HepG2 (cell line): ENCODE measurements at places on chromosomes 11 and 22. TPM values are rescaled to one million over a fixed set of nuclear protein-coding genes. Genes with fewer than 3 reads are reported as not detected.

DNA sequence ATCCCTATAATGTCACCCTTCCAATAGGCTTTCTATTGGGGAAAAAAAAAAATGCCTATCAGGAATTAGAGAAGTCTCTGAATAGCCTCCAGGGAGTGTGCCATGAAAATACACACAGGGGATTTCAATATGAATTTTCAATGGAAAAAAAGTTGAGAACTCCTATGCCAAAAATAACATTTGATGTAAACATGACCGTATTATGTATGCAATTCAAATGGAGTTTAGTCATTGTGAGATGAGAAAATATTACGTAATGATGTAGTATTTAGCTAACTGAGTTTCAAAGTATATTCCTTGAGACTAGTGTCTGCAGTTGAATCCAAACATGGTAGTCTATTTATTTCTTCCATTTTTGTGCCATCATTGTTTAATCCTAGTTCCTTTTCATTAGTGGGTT lies 182.3 kb downstream of the BLID start:
- DNase-seq: no peak

GRCh38 chr11:771617-772204 lies 5.6 kb downstream of the GATD1 start:
- no peak for DNase-seq

- DNase-seq: no peak
These were observed 140.3 kb downstream of the RBFOX2 start for GRCh38 chr22:35888181-35888870.

DNA sequence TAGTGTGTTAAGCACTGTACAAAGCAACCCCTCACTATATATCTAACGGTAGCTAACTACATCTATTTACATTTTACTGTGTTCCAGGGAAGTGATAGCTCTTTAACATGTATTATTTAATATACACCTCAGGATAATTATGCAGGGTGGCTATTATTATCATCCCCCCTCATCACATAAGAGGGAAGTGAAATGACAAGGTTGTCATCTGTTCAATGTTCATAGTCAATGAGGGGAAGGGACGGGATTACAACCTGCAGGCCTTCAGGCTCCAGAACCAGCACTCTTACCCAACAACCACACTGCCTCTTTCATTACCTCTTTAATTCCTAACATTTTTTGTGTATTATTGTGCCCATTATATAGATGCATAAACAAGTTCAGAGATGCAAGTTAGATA lies 238.7 kb upstream of the ANO3 start:
- DNase-seq: no peak

- DNase-seq: no peak
These were observed 30.8 kb downstream of the MARK2 start for GRCh38 chr11:63869683-63870082.

- peak; percentile 78 for DNase-seq
These were observed at the start of gene ACER3 for GRCh38 chr11:76860539-76861475. Gene ACER3, plus strand, starts transcription at chr11:76860918. Its CDS starts 59 bp downstream, at chr11:76860977.

- no peak for DNase-seq
These were observed 653 bp downstream of the NAGA start for GRCh38 chr22:42069801-42070516.

- no peak for DNase-seq
These were observed 14.7 kb downstream of the MGAT3 start for GRCh38 chr22:39471381-39472141.

DNA sequence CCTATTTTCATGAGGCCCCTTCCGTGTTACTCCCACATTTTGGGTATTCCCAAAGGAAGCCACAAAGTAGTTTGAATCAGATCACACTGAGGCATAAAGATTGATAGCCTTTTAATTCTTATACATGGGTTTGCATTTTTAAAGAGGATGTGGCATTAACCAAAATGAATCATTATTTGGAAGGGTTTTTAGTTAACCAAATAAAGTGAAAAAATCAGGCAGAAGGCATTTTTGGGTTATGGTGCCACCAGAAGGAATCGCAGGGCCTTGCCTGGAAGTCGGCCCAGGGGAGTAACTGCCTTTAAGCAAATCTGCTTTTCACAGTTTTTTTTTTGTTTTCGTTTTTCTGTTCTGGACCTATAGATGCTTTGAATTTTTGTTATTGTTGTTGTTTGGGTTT lies 55.4 kb downstream of the HSD17B12 start:
- no peak for DNase-seq

- no peak for DNase-seq
These were observed 4.5 kb downstream of the KCNQ1OT1 start for GRCh38 chr11:2694995-2695939.

DNA sequence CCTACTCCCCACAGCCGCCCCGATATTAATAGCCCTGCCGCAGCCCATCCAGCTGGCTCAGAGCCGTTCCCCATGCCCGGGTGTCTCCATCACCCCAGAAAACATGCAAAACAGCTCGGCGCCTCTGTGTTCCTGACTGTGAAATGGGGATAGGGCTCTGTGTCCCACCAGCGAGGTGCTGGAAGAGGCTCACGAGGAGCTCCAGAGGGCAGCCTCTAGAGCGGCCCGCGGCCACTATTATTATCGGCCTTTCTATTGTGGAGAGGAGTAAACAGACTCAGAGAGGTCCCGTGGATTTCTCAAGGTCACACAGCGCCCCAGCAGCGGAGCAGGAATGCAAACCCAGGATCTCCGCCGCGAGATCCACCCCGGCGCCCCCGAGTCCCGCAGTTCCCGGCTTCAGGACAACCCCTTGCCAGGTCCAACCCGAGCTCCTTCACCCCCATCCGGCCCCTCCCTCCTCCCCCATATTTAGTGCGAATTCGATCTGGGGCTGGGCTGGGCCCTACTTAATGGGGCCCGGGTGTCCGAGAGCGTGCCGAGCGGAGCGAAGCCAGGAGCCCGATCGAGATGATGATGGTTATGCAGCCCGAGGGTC lies at the start of gene ACTN3:
Gene ACTN3 (plus strand): TSS at position 536 of the 598 bp plus-strand sequence. CDS start 35 bp downstream, at position 571.
- DNase-seq: peak; percentile 17

DNA sequence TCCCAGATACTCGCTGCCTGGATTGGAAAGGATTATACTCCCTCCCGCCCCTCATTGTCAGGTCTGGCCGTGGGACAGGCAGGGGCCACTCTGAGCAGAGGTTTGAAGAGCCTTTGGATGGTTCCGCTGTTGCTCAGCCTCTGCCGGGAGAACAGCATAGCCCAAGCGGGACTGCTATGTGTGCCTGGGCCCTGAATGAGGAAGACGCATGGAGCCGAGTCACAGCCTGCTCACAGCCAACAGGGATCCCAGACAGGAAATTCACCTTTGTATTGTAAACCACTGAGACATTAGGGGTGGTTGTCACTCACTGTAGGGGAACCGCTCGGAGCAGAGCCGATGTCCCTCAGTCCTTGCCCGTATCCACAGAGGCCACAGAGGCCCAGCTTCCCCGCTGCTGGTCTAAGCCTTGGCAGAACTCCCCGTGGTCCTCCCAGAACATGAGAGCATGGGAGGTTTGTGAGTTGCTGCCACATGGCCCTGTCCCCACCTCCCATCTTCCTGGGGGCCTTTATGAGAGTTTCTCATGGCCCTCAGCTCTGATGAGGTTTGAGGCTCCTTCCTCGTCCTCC lies 10.7 kb upstream of the FAM118A start:
- DNase-seq: no peak

- no peak for DNase-seq
These were observed 182.5 kb downstream of the TTC28 start for GRCh38 chr22:28497188-28497587.

- no peak for DNase-seq
These were observed 1.7 kb upstream of the NUDT8 start for GRCh38 chr11:67631411-67631810.

DNA sequence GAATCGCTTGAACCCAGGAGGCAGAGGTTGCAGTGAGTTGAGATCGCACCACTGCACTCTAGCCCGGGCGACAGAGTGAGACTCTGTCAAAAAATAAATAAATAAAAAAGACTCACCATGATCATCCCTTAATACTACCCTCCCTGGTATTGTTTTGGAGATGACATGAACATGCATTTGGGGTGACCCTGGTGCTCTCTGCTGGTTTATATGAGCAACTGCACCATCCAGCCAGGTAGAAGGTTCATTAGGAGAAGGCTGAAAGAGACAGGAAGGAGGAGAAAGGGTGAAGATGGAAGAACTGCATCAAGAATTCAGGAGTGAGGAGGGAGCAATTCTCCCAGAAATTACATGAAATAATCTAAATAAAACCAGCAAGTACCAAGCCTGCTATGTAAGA lies 37.8 kb downstream of the SLC5A1 start:
- DNase-seq: peak; percentile 47

GRCh38 chr11:134248910-134249480 lies 4.2 kb downstream of the THYN1 start:
- no peak for DNase-seq

- DNase-seq: no peak
These were observed 37.2 kb downstream of the GLYATL2 start for GRCh38 chr11:58807343-58807742.

- DNase-seq: no peak
These were observed 164.7 kb upstream of the B3GAT1 start for GRCh38 chr11:134576721-134577171.

DNA sequence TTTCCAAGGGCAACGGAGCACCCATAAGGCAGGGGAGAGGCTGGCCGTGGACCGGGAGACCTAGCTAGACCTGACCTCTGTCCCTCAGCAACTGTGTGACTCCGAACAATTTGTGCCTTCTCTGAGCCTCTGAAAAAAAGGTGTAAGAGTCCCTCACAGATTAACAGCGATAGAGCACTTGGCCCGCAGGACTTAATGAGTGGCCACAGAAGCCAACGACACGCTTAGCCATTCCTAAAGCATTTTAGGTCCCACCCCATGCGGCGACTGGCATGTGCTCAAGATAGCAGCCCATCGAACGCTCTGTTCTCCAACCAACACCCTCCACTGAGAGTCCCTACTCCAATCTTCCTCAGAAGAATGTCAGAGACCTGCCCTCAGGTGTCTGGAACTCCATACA lies 1.5 kb downstream of the SULT4A1 start:
- DNase-seq: no peak

DNA sequence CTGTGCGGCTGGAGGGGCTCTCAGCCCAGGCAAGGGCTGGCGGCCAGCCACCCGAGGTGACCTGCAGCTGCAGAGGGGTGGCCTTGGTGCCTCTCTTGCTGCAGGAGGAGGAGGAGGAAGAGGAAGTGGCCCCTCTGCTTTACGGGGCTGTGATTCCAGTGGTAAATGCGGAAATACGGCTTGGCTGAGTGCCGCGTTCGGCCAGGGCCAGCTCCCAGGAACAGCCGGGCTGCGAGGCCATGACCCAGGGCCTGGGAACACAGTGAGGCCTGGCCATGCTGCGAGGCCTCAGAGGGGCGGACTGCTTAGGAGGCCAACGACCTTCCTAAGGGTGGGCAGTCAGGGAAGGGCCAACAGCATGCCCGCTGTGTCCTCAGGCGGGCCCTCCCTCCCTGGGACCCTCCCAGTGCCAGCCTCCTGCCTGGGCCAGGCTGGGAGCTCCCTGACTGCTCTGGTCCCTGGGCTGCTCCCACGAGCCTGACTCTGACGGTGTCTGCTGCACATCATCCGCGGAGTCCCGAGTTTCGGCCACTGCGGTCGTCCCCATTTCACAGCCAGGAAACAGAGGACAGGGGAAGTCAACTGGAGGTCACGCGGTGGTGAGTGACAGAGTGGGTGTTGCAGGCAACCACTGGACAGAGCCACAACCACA lies 20.8 kb upstream of the PPARA start:
- no peak for DNase-seq

DNA sequence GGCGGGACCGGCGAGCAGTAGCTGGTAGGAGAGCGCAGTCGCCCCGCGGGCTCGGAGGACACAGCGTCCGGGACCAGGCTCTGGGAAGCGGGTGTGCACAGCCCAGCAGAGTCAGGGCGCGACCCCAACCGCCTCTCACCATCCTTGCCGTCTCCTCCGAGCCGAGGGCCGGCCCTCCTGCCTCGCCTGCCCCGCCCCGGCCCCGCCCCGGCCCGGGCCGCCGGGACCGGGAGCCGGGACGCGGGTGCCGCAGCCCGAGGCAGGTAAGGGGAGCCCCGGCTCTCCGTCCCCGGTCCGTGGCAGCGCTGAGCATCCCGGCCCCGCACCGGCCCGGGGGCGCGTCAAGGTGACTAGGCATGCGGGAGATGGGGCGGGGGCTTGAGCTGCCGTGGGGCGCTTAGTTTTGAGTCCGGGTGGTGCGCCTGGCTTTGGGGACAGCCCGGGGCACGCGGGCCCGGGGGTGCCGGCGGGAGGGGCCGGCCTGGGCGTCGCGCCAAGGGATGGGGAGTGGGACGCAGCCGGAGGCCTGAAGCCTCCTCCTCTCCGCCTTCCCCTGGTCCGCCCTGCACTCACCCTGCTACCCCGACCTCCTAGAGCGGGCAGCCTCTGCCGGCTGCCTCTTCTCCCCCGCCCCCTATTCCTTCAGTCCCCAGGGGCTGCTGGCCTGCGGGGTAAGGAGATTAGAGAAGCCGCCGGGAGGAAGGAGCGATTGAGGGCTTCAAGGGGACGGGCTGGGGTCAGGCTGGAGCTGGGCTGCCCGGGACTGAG lies at the start of gene ABCG4:
Gene ABCG4 (plus strand): TSS at position 35 of the 768 bp plus-strand sequence. CDS start 914 bp downstream, outside the sequence.
- DNase-seq: no peak

DNA sequence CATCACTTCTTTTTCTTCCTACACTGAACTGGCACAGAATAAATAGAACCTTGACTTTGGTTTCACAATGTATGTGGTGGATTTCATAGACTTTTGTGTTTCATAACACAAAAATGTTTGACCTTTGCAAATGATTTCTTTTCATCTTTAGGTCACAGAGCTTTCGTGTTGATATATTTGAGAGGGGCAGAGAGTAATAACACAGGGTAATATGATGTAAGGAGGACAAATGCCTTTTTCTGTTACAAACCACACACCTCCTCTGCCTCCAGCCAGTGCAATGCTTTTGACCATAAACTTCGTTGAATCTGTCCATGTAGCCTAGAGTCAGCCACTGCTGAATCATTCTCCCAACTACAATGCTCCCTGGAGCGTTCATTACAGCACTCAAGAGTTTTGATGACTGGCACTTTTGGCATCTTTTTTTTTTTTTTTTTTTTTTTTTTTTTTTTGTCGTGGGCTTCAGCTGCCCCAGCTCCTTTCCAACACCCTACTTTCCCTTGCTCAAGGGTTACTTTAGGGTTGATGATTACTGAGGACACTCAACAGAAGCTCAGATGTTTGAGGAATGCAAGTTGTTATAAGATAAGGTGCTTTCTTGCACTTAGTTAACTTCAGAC lies 11.4 kb upstream of the CAT start:
- DNase-seq: peak; percentile 94

GRCh38 chr11:105219269-105219668 lies 79.7 kb upstream of the CARD18 start:
- DNase-seq: no peak

- DNase-seq: no peak
These were observed 2.8 kb downstream of the THRSP start for GRCh38 chr11:78066471-78066870.

GRCh38 chr11:15662285-15662684 lies 547.6 kb downstream of the INSC start:
- DNase-seq: no peak

- DNase-seq: no peak
These were observed 111.6 kb upstream of the BMAL1 start for GRCh38 chr11:13166036-13166435.

The FGF19 gene
- polyA plus RNA-seq: 0.07 and 0.16 TPM in 2 replicates

The PVALB gene
- not detected in 2 replicates for polyA plus RNA-seq

The IFTAP gene
- 10.3 and 11.3 TPM in 2 replicates for polyA plus RNA-seq

The FAM180B gene
- polyA plus RNA-seq: 0.72 and 1.0 TPM in 2 replicates

The OR8G5 gene
- polyA plus RNA-seq: not detected in 2 replicates

The CRYBA4 gene
- not detected in 2 replicates for polyA plus RNA-seq

The SCGB1C1 gene
- not detected in 2 replicates for polyA plus RNA-seq

The SCUBE1 gene
- 0.04 and 0.05 TPM in 2 replicates for polyA plus RNA-seq

The CARNS1 gene
- 0.01 TPM in 1 of 2 replicates, not detected in the other for polyA plus RNA-seq

The ANKK1 gene
- 0.22 and 0.40 TPM in 2 replicates for polyA plus RNA-seq

The ANO9 gene
- polyA plus RNA-seq: 14.3 and 19.9 TPM in 2 replicates

The CCDC15 gene
- 1.2 and 2.2 TPM in 2 replicates for polyA plus RNA-seq

The YPEL4 gene
- polyA plus RNA-seq: 0.04 TPM in 1 of 2 replicates, not detected in the other

The NCF4 gene
- polyA plus RNA-seq: not detected in 2 replicates
